ENCODE measurements at places on chromosomes 11 and 22. TPM values are rescaled to one million over a fixed set of nuclear protein-coding genes. Genes with fewer than 3 reads are reported as not detected.
A peak's percentile ranks its signal among the peaks of the same experiment; 100 is the strongest.

Gene OR51E2
- not detected for total RNA-seq

GRCh38 chr11:2703363-2704141, 3.8 kb upstream of the KCNQ1OT1 start:
- no peaks in the 10 kb centered on the region for H3K36me3 ChIP-seq
- H3K4me3 ChIP-seq, result no peak overlapping the region
- DNase-seq, result no peak

Gene ARVCF
- 64.3 TPM for total RNA-seq

Gene PGA5
- total RNA-seq, result 0.89 TPM

Gene GLYAT
- total RNA-seq, result not detected

Gene CD3G
- total RNA-seq, result not detected

- H3K27me3 ChIP-seq, result no peaks in the 10 kb centered on the region
- DNase-seq, result no peak
- no peaks in the 10 kb centered on the region for H3K36me3 ChIP-seq
- H3K27ac ChIP-seq, result peak overlapping the region; percentile 96
- H3K4me1 ChIP-seq, result peaks cover 16% of the 10 kb centered on the region
These were observed 2.0 kb downstream of the MYH9 start for GRCh38 chr22:36385491-36386350.

DNA sequence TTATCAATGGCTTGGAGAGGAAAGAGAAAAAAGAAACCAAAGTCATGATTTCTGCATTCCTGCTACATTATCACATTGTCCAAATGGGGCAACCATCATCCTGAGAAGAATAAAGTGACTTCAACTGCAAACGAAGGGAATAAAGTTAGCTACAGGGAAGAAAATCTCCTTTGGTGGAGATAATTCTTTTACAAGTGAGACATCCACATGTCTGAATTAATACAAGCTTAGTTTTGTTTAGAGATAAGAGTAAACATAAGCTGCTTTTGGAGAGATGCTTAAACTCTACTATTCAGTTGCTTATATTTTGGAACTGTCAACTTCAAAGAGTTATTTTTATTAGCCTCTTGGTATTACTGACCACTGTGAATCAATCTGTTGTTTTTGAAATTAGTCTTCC, at the start of gene OR52L1:
OR52L1 (minus strand) TSS at position 101 of the 400 bp plus-strand sequence; CDS start at position 46, 55 bp downstream.
- no peak for DNase-seq
- H3K36me3 ChIP-seq, result no peaks in the 10 kb centered on the region
- H3K27me3 ChIP-seq, result no peaks in the 10 kb centered on the region
